ENCODE measurements at places on chromosomes 3 and 15.

- DNase-seq, result no peak
Observed at GRCh38 chr3:158970006-158970405, 168.2 kb downstream of the MFSD1 start.

DNA sequence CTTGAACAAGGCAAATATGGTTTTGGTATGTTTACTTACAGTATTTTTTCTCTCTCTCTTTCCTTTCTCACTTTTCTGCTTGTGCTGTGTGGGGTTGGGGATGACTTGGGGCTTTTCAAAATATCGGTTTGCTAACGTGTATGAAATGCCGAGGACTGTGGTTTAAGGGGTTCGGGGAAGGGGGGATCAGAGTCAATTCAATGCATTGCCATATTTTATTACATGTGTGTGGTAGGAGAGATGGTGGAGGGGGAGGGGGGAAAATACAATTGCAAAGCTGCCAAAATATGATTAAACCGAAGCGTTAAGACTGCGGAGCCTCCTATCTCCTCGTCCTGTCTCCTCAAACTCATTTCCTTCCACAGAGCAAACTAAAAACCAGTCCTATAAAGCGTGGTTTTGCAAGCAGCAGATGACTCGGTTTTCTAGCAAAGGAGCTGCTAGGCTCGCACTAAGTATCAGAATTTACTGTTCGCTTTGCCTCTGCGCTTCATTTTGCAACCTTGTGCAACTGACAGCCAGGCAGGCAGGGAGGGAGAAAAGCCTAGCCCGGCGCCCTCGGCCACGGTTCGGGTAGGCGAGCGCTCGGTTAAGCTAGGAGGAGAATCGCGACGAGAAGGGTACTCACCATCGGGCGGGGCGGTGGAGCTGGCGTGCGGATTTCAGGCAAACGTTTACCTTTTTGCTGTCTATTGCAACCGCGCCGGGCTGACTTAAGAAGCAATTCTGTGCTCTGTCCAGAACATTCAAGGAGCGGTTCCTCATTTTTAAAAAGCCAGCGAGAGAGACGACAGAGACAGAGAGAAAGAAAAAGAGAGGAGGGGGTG lies 4.0 kb upstream of the NR2F2 start:
- no peak for DNase-seq

GRCh38 chr3:150951923-150952322 lies 20.6 kb downstream of the CLRN1 start:
- no peak for DNase-seq

DNA sequence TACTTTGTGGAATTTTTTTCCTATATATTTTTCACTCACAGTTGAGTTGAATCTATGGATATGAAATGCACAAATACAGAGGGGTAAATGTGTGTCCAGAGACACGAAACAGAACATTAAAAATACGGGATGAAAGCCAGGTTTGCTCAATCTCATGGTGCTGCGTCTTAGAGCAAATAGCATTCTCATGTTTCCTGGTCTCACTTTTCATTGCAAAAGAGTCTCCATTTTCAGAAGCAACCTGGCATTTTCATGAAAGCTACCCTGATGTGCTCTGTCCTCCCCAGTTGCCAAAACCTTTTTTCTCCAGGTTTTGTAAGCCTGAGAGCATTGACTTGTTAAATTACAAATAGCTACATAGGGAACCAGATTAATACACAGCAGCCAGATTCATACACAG lies 49.5 kb upstream of the MBNL1 start:
- DNase-seq, result no peak

DNA sequence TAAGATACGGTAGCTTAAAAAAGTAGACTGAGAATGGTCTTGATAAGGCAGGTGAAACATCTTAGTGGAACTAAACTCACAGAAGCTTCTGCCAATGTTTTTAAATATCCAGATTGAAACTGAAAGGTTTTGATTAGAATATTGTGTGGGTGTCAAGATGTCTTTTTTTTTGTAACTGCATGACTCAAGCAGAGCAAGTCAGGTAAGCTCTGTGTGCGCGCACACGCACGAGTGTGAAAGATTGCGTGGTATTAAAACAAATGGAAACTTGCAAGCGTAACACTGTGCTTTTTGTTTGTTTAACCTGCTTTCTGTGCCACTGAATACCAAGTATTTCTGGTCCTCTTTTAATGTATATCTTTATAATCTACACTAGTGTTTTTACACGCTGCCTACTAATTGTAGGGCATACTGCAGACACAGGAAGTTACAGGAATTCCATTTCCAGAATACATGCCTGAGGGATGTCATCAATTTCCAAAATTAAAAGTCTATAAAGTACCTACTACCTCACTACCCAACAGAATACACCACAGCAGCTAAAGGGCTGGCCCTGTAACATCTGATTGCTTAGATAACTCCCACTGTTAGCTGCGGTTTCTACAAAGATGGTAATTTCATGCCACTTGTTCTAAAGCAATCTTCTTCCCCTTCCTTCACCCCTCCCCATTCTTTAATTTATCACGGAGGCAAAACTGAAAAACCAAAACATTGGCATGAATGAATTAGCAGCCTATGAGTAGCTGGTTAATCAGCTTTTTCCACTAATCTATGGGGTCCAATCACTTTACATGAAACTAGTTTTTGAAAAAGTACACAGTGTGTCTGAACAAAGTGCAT lies 472.8 kb downstream of the SHQ1 start:
- no peak for DNase-seq

DNA sequence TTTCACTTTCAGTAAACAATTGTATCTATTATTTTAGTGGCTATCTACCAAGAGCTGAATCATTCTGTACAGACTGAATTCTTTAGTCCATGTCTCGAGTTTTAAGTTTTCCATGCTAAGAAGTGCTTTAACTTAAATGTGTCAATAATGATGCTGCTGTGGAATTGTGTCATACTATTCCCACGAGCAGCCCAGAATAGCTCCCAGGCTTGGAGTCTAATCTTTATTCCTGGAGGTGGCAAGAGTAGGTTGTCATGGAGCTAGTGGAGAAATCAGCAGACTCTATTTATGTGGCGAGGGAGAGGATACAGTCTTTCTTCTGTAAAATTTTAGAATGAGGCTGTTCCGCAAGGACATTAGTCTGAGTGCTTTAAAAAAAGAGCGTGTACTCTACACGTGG lies 207.2 kb downstream of the ROBO2 start:
- no peak for DNase-seq

GRCh38 chr3:194277104-194277785 lies 73.9 kb downstream of the CPN2 start:
- no peak for DNase-seq

DNA sequence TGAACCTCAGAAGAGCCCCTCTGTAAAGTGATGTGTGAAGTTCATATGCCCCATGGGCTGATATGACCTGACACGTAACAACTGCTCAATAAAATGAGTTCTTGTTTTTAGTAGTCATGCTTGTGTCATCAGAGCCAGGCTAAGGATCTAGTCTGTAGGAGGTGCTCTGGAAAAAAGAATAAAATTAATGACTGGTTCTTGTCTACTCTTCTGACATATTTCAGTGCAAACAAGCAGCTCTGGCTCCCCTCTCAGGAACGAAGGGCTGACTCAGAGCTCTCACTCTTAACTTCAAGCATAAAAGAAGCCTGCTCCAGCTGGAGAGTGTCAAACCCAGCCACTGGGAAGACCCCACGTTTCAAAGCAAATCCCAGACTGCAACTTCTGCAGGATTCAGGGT lies 77.0 kb downstream of the LRIG1 start:
- no peak for DNase-seq

DNA sequence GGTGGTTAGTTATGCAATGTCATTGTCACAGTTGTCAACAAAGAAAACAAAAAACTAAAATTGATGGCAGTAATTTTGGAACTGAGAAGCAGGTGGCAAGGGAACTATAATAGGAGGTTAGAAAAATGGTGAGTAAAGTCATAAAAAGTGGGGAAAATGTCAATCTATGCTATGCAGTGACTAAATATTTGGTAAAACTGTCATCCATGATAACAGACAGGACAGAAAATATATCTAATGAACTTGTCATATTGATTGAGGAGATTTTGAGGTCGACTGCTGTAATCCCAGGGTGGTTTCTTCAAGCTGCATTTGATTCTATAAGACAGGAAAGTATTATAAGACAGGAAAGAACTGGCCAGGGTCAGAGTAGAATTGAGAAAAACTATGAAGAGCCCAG lies 998.4 kb downstream of the IGSF11 start:
- DNase-seq, result no peak

GRCh38 chr15:60830479-60830878 lies 351.5 kb upstream of the ICE2 start:
- DNase-seq, result no peak

- no peak for DNase-seq
Observed at GRCh38 chr3:151383956-151384355, 597 bp downstream of the P2RY12 start.

DNA sequence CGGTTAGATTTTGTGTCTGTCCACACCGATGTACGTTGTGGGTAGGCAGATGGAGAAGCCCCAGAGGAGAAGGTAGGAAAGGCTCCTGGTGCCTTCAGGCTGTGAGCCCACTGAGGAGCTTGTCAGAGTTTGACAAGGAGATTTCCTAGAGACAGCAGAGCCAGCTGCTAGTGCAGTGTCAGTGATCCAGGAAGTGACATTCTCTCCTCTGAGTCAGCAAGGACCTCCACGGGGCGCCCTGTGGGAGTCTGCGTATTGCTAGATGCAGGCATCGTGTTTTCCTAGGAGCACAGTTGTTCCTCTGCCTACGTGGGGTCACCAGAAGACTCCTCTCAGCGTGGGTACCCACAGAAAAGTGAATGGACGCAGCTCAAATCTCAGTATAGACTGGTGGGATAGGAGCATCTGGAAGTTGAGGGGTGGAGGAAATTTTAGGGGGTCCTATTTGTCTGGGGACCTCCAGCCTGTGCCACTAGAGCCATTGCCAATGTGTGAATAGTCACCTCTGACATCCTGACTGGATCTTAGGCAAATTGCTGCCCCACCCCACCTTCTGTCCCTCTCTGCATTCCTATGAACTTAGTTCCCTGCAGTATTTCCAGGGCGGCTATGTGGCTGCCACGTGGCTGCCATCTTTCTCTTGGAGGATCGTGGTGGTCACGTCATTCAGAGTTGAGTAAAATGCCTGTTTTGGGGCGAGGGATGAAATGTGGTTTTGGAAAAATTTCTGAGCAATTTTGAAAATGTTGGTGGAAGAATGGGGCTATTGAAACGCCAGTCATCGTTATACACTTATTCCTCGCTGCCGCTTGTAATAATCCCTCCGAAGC lies 84.8 kb upstream of the KLHL25 start:
- no peak for DNase-seq

DNA sequence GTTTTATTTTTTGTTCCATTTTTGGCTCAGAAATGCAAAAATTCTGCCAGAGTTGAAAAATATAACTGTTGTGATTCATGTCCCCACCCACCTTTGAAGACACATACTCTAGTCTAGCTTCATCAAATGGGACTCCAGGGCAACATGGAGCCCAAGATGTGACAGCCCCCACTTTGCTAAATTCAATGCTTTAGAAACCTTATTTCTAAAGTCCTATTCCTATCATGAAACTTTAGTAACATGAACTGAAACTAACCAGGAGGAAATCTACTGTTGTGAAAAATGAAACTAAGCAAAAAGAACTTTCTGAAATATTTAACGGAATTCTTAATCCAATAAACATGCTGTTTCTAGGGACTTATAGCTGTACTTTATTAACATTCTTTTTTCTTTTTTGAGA lies 20.3 kb downstream of the UBP1 start:
- no peak for DNase-seq

GRCh38 chr3:195895861-195896360 lies 12.4 kb downstream of the TNK2 start:
- peak; percentile 30 for DNase-seq

- no peak for DNase-seq
Observed at GRCh38 chr3:140904521-140904920, 37.1 kb upstream of the SLC25A36 start.

DNA sequence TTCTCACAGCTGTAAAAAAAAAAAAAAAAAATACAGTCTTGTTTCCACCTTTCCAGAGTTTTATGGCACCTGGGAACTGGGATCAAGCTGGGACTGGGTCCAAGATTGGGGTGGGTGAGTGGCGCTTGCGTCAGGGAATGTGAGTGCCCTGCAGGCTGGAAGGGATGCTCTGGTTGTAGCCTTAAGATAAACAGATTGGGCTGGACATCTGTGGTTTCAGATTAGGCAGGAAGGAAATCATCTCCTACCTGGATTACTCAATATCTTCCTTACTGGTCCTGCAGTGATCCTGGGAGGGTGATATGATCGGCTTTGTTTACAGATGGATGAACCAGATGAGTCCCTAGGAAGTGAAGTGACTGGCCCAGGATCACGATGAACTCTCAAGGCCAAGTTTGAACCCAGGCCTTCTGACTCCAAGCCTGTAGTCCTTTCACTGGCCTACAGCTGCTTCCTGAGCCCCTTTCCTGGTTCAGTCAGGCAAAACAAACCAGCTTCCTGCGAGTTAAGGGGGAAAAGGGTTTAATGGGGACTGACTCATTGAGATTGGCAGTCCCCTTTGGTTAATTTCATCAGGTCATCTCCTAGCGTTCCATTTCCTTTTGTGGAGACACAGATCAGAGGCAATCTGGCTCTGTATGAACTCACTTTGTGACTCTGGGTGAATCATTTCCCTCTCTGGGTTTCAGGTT lies 179.8 kb downstream of the THSD4 start:
- no peak for DNase-seq

DNA sequence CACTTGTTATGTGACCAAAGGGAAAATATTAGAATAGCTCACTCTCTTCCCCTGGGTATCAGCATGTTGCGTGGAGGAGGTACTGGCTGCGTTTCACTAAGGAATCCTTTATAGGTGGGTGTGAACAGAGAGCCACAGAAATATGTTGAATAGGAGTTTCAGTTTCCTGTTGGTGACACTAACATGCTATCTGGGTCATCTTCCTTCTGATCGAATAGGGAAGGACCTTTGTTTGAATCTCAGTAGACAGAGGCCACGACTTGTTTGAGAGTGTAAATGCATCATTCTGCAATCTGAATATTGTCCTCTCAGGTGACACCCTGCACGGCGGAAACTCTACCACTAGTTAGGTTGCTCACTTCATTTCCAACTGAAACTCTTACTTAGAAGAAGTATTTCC lies 157.9 kb upstream of the SLC2A2 start:
- DNase-seq, result no peak

All from stimulated activated CD8-positive, alpha-beta memory T cell treated with anti-CD3 and anti-CD28 coated beads, Interleukin-7, amount 100 ng/mL, for 1 hour (primary cell).